ENCODE measurements at places on chromosomes 3 and 15. TPM values are rescaled to one million over a fixed set of nuclear protein-coding genes. Genes with fewer than 3 reads are reported as not detected.

- no peak for DNase-seq
Observed at GRCh38 chr3:168455814-168456213, 360.1 kb upstream of the GOLIM4 start.

RETNLB gene
- not detected for total RNA-seq

IL20RB gene
- total RNA-seq: 0.83 TPM

DNA sequence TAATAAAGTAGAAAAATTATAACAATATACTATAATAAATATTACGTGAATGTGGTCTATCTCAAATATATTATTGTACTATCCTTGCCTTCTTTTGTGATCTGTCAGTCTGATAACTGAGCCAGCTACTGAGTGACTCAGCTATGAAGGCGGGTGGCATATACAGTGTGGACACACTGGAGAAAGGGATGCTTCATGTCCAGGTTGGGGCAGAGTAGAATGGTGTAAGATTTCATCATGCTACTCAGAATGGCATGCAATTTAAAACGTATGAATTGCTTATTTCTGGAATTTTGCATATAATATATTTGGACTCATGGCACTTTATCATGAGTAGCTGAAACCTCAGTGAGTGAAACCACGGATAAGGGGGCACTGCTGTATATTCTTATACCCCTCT is 172.9 kb upstream of the TBC1D5 start:
- no peak for DNase-seq

- DNase-seq: no peak
Observed at GRCh38 chr15:39269352-39269751, 311.5 kb upstream of the THBS1 start.

- DNase-seq: no peak
Observed at GRCh38 chr3:56998076-56998529, 62.4 kb upstream of the SPATA12 start.

GRCh38 chr3:52245322-52246263 is at the start of gene PPM1M:
TSS of gene PPM1M (plus strand) at chr3:52245759. CDS start at chr3:52245825, 66 bp downstream.
- no peak for DNase-seq

GRCh38 chr15:32683906-32684584 is 33.8 kb upstream of the GREM1 start:
- DNase-seq: no peak

EIF4E3 gene
- total RNA-seq: 7.5 TPM

DNA sequence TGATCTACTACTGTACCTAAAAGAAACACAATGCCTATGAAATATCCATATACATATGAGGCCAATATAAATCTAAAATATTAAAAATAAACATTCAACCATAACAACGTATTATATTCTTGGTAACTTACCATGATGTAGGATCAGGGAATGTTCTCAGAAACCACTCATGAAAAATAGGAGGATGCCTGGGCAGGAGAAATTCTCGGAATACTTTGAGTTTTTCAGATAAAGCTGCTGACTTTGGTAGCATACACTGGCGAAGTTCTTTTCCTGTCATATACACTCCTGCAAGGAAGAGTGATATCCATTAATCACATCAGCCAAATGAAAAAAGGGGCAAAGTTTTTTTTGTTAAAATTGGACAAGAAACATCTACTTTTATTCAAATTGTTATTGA is 11.3 kb upstream of the XRN1 start:
- DNase-seq: no peak

DNA sequence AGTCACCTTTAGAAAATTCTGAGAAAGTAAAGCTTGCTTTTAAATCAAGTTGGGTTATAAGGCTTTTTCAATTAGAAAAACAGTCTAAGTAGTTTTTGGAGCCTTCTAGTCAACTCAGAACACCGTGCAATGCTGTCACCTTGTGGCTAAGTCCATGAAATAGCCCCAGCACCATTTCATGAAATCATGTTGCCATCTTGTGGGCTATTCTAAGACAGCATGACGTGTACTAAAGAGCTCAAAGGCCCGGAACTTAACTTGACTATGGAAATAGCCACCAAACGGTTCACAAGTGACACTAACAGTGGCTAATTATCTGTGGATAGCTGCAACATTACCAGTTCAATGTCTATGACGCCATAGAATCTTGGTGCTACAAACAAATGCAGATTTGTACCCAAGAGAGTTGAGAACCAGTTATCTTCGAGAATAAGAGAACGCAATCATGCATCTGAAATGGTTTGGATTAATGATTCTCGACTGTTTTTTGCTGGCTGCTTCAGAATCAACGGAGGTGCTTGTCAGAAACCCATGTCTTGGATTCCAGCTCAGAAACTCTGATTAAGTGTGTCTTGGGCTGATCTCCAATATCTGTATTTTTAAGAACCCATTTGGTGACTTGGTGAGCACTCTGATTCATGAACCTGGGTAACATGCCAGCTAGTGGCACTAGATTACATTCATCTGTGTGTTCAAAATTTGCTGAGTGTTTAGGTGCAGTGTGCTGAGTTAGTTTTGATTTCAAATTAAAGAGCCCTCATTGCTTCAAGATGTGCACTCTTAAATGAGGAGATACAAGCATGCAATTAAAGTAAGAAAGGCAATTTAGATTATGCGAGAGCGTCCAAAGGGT is 111.2 kb upstream of the MCTP2 start:
- peak; percentile 98 for DNase-seq

GOLGA8S gene
- 1.1 TPM for total RNA-seq

DNA sequence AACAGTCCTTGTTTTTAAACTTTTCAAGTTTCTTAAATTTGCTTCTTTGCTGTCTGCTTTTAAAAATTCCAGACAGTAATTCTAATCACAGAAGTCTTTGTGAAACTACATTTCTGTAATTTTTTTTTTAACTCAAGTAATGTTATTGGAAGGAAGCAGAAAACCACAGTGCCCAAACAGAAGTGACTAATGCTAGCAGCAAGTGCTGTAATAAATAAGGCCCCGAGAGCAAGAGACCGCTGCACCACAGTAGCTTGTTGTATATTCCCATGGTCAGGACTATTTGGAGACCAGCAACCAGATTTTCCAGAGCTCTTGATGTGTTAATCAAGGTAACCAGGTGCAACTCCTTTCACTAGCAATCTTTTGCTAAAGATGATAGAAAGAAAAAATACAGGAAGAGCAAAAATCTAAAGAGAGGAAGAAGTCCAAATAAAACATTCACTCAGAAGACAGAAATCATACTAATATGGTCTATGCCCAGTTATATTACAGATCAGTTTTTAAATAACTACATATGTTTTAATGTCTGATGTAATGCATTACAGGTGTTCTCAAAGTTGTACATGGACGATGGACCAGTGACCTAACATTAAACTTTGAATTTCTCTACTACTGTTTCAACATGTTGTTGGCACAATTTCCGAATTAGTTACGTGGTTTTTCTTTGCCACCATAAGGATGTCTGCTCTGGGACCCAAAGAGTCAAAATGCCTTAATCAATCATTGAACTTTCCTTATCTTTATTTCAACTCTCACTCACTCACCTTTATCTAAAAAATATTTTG is 36.4 kb downstream of the WWTR1 start:
- DNase-seq: no peak

FILIP1L gene
- total RNA-seq: 18.7 TPM

ITIH1 gene
- 0.44 TPM for total RNA-seq

GRCh38 chr3:17709236-17709810 is 33.1 kb downstream of the TBC1D5 start:
- no peak for DNase-seq

IMPG2 gene
- 1.5 TPM for total RNA-seq

RYK gene
- total RNA-seq: 92.2 TPM

DNA sequence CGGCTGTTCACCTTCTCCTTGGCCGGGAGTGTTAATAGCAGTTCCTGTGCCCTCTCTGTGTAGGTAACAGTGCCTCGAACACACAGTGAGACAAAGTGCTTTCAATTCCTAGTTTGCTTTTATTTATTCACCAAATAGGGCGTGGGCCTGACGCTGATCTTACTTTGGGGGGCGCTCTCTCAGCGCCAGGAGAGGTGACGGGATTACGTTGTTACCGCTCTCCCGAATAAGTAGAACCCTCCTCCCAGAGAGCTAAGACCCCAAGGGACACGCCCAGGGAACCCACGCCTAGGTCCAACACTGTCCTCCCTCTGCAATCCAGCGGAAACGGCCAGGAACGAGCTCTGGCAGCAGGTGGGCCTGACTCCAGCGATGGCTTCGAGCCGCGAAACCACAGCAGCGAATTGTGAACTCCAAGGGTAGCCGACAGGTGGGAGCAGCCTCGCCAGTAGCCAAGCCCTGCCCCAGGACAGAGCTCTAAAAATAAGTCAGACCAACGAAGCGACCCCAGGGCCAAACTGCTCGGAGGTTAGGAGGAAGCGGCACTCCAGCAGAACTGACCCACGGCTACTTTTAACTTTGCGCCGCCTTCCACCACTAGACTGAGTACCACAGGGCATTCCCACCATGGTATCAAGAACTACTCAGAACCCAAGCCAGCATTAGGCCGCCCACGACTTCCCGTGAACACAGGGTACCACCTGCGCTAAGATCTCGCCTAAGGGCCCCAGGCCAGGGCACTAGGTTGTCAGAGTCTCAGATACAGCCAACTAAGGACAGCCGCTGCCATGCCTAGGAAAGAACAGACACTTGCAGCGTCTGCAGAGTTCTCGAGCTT is 1.6 kb upstream of the SIN3A start:
- DNase-seq: peak; percentile 8

SLC28A2 gene
- total RNA-seq: not detected
